Right renal cortex interstitium (tissue), 3 donors: ENCODE measurements at places on chromosomes 6 and 20. TPM values are rescaled to one million over a fixed set of nuclear protein-coding genes. Genes with fewer than 3 reads are reported as not detected.

Gene SCUBE3
- polyA plus RNA-seq, result 43.8 TPM

Gene PNPLA1
- polyA plus RNA-seq, result 2.1 TPM

Gene ARFGAP1
- polyA plus RNA-seq, result 52.9 TPM

Gene WFDC11
- polyA plus RNA-seq, result not detected

Gene CRISP2
- 0.18 TPM for polyA plus RNA-seq

Gene ADAM33
- polyA plus RNA-seq, result 5.1 TPM

- no peak for DNase-seq
Observed at GRCh38 chr20:18973529-18974173, 160.1 kb downstream of the SCP2D1 start.

GRCh38 chr6:2917065-2917464 lies 14.0 kb upstream of the SERPINB9 start:
- no peak for DNase-seq

DNA sequence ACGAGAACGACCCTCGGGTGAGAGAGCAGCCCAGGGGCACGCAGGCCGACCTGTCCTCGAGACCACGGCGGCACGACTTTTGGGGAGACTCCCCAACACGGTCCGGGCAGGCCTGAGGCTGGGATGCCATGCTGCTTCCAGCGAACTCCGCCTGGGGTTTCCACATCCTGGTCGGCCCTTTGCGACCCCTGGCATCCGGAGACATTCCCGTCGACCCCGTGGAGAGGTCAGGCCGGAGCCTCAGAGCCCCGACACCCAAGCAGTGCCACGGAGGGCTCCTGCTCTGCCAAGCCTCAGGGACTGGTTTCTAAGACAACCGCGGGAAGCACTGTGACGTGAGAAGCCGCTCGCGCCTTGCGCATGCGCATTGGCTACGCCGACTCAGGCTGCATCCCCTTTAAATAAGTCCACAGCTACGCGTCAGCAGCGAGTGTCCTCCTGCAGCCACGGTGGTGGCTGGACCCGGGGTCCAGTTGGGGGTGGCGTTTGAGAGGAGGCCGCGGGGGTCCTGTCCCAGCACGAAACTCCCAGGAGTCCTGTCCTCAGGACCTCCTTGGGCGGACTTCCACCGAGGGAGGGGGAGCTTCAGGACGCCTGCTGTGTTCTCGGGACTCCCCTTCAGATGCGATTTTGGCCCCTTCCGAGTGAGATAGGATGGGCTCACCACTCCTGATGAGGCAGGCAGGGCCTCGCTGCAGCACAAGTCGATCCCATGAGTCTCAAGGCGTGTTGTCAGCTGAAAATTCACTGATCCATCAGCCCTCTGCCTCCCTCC lies 1089.3 kb upstream of the DEFB115 start:
- no peak for DNase-seq

- DNase-seq, result peak; percentile 64
Observed at GRCh38 chr6:24126586-24127192, 674 bp downstream of the NRSN1 start.

- DNase-seq, result no peak
Observed at GRCh38 chr6:89387516-89388201, 24.4 kb downstream of the RRAGD start.

DNA sequence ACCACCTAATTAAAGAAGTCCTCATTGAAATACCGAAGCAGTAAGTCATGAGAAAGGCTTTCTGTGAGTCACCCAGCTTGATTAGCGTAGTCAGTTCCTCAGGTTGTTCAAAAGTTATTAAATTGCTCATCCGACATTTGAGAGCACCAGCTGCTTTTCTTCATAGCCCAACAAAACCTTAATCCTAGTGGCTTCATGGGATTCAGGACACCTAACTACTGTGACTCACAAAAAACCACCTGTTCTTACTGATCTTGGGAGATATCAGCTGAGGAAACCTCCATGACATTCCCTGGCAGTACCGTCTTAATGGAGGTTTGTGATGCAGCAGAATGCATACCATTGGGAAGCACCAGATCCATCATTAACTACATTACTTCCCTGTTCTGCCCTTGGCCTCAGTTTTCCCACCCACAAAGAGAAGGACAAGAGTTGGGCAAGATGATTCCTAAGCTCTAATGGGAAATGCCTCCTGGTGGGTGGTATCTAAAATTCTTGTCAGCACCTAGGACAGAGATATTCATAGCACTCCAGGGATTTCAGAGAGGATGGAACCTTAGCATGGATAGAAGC lies 103.8 kb downstream of the KHDC1L start:
- DNase-seq, result no peak

DNA sequence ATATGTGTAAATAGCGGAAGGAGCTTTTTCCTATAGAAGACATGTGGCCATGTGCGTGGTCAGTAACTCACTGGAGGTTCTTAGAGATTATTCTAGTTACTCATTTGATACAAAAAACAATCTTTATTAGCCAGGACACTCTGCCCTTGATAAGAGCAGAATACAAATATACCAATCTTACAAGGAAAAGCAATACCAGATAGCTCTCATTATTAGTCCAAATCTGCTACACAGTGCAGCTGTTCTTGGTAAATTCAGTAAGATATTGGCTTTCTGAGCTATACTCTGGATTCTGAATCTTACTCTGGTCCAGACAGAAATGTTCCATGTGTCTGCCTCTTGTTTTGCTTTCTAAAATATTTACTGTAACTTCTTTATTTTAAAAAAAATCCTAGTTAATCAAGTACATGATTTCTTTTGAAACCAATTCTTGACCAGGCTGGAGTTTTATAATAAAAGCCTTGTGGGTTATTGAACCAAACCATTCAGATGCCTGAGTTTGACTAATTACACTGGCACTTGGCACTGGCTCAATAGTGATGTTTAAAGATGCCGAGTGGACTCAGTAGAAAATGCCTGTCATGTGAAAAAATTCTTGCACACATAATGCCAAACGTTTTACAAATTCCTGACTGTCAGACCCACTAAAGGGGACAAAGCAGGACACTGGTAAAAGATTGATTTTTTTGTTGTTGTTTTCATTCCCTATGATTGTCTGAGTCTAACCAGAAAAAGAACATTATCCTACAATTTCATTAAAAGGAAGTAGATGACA lies 242.8 kb upstream of the TCF21 start:
- DNase-seq, result no peak

GRCh38 chr6:15350386-15351083 lies 104.7 kb downstream of the JARID2 start:
- DNase-seq, result no peak

GRCh38 chr20:63873477-63873971 lies 8.5 kb downstream of the TPD52L2 start:
- DNase-seq, result no peak

- DNase-seq, result no peak
Observed at GRCh38 chr6:42510795-42511194, 53.0 kb upstream of the UBR2 start.
